Stimulated activated CD8-positive, alpha-beta memory T cell treated with anti-CD3 and anti-CD28 coated beads, Interleukin-15, amount 100 ng/mL, for 48 hours (primary cell): ENCODE measurements at places on chromosomes 7 and 10.

GRCh38 chr7:132650498-132650897 lies 74.2 kb upstream of the PLXNA4 start:
- no peak for DNase-seq

- no peak for DNase-seq
Observed at GRCh38 chr7:127208351-127208750, 44.4 kb downstream of the GRM8 start.

GRCh38 chr10:50982989-50983388 lies 91.3 kb upstream of the PRKG1 start:
- no peak for DNase-seq

DNA sequence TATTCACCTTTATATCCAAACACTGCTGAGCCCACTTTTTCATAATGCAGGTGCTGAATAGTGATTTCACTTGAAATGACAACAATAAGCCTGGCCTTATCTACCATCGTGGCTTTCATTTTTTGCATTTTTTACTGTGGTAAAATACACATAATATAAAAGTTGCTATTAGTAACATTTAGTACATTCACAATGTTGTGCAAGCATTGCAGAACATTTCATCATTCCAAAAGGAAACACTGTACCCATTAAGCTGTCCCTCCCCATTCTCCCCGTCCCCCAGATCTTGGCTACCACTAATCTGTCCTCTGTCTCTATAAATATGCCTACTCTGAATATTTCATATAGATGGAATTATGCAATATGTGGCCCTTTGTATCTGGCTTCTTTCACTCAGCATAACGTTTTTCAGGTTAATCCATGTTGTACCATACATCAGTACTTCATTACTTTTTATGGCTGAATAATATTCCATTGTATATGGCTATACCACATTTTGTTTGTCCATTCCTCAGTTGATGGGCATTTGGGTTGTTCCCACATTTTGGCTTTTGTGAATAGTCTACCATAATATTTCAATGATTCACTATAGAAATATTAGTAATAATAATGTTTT lies 68.5 kb upstream of the ARID5B start:
- no peak for DNase-seq

DNA sequence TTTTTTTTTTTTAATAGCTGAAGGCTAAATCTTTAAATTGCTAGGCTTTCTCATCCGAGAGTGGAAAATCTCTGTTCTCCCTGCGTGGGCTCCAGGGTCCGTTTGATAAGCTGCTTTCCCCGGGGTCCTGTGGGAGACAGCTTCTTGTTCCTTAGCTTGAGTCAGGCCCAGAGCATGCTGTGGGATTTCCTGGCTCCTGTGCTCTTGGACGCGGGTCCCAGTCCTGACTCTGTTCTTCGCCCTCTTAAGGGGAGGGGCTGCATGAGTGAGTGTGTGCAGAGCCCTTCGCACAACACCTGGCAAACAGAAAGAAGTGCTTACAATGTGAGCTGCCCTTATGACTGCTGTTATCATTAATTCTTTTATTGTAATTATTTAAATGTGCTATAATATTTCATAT lies 133.5 kb downstream of the TACC2 start:
- no peak for DNase-seq

DNA sequence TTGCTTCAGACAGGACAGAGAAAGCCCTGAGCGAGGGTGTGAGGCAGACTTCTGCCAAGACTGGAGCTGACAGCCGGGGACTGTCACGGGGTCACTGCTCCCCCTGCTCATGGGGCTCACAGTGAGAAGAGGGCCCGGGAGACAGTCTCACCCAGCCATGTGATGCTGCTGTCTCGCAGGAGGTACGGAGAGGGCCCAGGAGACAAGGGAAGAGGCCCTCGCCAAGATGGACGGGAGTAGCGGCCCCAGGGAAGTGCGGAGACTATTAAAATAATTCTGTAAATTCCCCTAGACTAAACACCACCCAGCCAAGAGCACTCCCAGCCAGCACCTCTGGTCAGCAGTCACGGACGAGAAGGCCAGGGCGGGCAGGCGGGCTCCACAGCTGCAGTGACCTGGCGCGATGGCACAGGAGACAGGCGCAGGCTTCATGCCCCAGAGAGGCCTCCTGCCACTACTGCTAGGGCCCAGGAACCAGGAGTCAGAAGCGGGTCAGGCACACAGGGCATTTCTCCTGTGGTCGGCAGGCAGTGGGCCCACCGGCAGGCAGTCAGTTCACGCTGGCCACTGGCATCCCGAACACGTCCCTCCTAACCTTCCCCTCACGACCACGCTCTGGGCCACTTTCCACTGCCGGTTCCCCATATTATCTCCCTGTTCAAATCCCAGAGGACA lies 24.1 kb downstream of the WDR86 start:
- no peak for DNase-seq

GRCh38 chr10:6581778-6582228 lies 1.7 kb upstream of the PRKCQ start:
- no peak for DNase-seq

DNA sequence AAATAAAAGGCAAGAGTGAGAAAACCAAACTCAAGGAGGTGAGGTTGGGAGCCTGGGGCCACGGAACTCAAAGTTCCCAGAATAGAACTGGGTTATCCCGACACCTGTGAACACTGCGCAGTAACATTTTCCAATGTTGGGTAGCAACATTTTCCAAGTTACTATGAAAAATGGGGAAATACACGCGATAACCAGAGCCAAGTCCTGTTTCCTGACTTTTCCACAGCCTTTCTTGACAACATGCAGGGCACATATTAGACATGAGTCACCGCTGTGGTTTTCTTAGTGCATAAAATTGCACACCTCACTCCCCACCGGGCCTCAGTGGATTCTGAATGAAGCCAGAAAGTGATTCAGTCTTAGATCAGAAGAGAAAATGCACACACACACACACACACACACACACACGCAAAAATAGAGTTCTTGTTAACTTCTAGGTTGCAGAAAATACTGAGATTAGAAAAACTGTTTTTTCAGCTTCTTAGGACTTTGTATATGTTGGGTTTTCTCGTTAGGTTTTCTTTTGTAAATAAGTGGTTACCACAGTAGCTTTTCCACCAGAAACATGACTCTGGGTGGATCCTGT lies 70.0 kb downstream of the CAMK1D start:
- peak; percentile 64 for DNase-seq

- no peak for DNase-seq
Observed at GRCh38 chr10:73892310-73893030, 18.1 kb upstream of the CAMK2G start.

- DNase-seq = no peak
Observed at GRCh38 chr10:43313901-43314300, 47.0 kb upstream of the RASGEF1A start.

DNA sequence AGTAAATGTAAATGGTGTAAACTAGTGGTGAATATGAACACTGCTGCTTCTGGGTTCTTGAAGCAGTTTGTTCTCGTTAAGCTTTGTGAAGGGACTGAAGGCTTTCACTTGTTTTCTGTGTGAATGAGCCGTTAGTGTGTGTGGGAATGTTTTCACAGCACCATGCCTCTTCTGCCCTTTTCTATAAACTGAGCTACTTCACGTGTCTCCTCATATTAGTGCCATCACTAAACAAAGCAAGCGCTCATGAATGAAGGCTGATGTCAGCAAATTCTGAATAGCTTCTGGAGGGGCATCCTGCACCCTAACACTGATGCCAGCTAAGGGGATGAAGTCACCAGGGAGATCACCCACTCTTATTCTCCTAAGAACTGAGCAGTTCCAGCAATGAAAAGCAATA lies 205.6 kb upstream of the ETV1 start:
- no peak for DNase-seq

GRCh38 chr10:3784510-3785250 lies at the start of gene KLF6:
Gene KLF6 (minus strand): TSS chr10:3785209. CDS start chr10:3785014, 195 bp downstream.
- DNase-seq = no peak

GRCh38 chr10:98340261-98340939 lies 72.4 kb upstream of the LOXL4 start:
- no peak for DNase-seq

DNA sequence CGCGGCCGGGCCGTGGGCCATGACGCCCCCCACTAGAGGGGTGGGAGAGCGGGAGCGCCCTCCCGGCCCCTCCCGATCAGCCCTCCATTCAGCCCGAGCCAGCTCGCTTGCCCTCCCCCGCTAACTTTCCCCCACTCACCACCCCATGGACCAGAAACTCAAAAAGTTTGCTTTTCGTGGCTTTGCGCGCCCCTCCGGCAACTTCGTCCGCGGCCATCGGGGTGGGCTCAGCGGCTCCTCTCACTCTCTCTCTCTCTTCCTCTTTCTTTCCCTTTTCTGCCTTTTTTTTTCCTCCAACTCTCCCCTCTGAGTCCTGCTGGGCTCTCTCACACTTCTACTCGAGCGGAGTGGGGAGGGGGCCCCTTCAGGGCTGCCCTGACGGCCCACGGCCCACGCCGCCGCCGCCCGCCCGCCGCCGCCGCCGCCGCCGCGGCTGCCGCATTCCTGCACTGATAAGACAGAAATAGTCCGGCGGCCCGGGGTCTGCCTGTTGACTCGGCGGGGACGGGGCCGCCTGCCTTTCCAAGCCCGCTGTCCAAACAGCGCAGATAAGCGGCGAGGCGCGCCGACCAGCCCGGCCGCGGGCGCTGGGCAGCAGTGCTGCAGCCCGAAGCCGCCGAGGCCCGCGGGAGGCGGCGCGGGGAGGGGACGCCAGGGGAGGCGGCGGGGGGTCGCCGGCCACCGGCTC lies at the start of gene SMARCD3:
Gene SMARCD3, minus strand, starts transcription at position 349 of the 688 bp plus-strand sequence. Its CDS starts 132 bp downstream, at position 217.
- no peak for DNase-seq

DNA sequence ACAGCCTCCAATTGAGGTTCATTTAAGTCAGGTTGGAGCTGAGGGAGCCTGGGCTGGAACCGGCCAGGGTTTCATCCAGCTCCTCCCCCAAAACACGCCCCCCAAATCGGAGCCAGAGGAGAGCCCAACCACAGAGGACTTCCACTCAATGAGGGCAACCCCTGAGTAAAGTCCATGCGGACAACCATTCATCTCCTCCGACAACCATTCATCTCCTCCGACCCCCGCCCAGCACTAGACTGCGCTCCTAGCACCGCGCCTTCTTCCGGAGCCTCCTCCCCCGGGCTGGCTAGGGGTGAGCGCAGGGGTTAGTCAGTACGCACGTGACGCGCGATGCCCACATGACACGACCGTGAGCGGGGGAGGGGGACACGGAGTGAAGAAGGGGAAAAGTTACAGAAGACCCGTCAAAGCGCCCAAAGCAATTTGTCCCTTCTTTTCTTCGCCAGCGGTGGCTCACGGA lies 1.4 kb downstream of the MAGI2 start:
- DNase-seq = no peak

DNA sequence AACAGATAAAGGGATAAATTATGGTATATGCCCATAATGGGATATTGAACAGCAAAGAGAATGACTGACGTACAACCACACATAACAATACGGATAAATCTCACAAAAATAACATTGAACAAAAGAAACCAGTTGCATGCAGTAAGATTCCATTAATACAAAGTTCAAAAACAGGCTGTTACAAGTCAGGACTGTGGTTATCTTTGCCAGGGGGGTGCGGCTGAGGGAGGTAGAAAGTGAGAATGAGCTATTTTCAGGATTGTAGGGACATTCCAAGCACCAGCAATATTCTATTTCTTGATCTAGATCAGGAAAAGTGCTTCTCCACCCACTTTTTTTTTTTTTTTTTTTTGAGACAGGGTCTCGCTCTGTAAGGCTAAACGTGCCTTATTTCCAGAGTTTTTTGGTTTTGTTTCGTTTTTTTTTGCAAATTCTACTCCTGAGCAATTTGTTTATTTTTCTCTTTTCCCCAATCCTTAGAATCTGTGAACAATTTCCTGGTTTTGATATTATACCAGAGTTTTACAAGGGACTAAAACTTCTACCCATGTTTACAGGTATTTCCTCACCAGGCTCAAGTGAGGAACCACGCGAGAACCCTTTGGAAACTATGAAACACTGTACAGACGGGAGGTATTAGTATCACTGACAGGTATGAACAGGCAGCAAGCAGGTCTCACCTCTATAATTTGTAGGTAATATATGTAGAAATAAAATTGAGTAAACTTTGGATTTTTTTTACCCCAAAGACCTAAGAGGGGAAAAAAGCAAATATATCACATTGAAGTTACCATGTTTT lies 9.9 kb downstream of the SMURF1 start:
- DNase-seq = no peak

GRCh38 chr10:29838539-29838938 lies 203.8 kb upstream of the SVIL start:
- DNase-seq = no peak

DNA sequence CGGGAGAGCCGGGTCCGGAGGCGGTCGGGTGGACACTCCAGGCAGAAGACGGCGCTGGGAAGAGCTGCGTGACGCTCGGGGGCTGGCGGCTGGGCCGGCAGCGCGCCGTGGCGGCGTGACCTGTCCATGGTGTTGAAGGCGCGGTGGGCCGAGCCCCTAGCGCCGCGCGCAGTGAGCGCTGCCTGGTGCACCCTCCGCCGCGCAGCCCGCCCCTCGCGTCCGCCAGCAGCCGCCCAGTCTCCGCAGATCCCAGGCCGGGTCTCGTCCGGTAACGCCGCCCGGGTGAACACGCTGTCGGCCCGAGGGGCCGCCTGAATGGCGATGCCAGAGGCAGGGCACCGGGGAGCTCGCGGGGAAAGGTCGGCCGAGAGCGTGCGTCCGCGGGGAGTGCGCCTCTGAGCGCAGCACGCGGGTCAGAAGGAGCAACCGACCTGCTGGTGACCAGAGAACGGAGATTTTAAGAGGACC lies 657 bp upstream of the TMEM178B start:
- no peak for DNase-seq

- no peak for DNase-seq
Observed at GRCh38 chr10:44382981-44383748, 1.7 kb downstream of the CXCL12 start.

DNA sequence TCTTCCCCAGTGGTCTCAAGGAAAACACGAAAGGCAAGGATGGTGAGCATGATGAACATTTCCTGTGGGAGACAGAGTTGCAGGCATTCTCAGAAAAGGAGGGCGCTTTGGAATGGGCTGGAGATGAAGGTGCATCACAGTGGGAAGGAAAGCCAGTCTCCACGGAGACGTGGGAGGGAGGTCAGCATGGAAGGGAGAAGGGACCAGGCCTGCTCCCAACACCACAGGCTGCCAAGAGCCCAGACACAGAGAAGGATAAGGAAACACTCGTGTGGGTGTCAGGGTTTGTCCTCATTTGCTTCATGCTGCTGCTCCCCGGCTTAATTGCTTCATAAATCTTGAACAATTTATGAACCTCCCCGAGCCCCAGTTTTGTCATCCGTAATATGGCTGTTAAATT lies 231.5 kb upstream of the ZNF32 start:
- DNase-seq = no peak

GRCh38 chr10:11397077-11397965 lies 214.1 kb downstream of the USP6NL start:
- no peak for DNase-seq

DNA sequence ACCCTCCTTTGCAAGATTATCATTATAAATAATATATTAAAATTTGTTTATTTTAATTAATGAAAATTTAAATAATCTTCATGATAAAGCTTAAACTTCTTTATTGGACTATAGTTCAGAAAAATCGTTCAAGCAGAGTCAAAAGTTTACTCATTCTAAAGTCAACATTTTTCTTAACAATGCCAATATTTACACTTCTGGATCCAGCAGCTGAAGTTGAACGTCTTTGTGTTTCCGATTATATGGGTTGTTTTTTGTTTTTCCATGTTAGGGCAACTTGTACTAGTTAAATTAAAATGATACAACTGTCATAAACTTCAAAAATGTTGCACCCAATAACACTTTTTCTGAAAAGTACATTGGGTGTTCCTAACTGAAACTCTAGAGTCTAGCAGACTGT lies 43.8 kb downstream of the GRB10 start:
- DNase-seq = no peak
